ENCODE measurements at places on chromosomes 2 and 18.

DNA sequence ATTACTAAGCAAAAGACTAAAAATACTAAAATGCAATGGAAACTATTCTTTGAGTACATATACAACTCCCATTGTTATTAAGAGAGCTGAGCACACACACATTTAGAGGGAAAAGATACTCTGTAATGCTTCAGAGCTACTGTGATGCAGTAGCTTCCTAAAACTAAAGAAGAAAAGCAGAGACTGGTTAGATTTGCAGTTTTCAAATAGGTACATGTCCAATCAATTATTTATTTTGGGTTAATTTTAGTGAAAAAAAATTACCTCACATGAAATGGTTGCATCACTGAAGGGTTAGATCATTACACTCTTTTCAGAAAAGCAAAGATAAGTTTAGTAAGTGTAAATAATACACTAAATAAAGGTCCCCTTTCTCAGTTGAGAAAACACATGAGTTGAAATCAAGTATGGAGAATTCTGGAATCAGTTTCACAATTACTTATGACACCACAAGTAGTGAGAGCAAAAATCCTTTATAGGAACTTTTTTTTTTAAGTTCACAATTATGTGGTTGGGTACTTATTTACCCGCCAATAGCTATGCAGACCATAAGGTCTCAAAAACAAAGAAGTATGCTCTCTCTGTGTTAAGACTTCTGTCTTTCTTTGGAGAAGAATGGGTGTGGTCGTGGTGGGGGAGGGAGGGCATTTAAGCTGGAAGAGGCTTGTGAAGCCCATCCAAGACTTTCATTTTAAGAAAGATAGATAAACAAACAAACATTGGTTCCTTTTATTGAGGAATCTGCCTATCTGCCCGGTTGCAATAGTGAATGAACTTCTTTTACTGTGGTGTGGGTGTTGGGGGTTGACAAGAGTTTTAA lies 25.3 kb upstream of the SERTAD2 start:
- DNase-seq = no peak

GRCh38 chr18:27585602-27586173 lies 400.6 kb upstream of the CHST9 start:
- DNase-seq = no peak

GRCh38 chr18:47868744-47869143 lies 61.7 kb downstream of the SMAD2 start:
- DNase-seq = no peak

- no peak for DNase-seq
Measured at GRCh38 chr2:53880756-53881155, 21.0 kb upstream of the GPR75 start.

GRCh38 chr2:120319686-120320317 lies 26.1 kb upstream of the INHBB start:
- DNase-seq = no peak

DNA sequence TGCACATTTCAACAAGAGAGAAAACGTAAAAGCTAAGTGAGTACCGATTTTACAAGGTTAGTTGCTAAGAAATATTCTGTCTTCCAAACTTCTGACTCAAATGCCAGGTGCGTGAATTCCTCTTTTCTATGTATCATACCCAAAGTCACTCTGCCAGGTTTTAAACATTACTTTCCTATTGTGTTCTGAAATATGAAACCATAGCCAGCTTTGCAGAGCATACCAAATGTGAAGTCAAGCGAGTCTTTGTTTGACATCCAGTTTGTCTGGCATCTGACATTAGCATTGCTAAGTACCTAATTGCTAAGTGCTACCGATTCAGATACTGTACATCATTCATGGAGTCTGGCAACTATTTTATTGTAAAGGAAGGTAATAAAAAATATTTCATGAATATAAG lies 321.9 kb upstream of the GALNT5 start:
- peak; percentile 71 for DNase-seq

DNA sequence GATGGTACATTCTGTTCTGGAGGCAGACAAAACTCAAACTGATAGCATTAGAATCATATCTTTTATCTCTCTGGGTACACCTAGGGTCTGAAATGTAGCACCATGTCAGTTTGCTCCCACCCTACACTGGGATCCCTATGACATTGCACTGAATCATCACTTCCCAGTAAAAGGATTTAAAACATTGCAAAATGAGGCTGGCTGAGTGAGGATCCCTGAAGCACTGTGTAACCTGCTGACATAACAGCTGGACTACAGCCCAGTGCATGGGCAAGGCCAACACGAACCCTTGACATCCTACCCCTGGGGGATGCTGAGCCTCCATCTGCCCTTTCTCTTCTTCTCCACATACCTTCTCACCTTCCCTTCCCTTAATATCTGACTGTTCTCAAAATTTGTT lies 253.2 kb downstream of the TTC32 start:
- no peak for DNase-seq

DNA sequence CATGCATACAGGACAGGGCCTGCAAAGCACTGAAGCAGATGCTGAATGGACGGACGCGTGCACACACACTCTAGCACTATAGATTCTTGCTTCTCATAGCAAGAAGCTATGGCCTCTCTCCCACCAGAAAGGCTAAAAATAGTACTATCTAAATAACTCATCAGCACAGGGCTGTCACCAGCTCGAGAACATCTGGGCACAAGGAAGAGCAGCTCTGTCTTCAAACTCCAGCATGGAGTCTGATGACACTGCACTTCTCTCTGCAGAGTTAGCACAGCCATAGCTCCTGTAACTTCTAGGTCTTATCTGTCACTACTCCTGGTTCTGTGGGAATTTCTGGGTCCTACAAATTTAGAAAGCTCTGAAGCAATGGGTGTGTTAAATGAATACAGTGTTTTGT lies 123.5 kb downstream of the MYO5B start:
- no peak for DNase-seq

DNA sequence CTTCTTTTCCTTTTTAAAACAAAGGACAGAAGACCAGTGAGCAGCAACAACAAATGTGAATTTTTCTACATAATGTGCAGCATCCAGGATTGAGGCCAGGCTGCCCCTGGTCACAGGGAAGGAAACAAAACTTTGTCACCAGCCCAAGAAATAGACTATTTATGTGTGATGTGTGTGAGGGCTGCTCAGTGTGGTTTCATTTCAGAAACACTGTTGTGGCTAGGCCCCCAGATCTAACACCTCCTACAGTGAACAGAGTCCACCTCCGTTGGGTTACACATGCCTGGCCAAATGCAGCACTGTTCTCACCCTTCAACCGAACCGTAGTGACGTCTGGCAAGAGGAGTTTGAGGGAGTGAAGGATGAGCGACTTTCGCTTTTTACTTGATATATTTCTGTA lies 146.3 kb upstream of the RIOK3 start:
- DNase-seq = no peak

- no peak for DNase-seq
Measured at GRCh38 chr18:6537475-6537874, 122.8 kb upstream of the L3MBTL4 start.

DNA sequence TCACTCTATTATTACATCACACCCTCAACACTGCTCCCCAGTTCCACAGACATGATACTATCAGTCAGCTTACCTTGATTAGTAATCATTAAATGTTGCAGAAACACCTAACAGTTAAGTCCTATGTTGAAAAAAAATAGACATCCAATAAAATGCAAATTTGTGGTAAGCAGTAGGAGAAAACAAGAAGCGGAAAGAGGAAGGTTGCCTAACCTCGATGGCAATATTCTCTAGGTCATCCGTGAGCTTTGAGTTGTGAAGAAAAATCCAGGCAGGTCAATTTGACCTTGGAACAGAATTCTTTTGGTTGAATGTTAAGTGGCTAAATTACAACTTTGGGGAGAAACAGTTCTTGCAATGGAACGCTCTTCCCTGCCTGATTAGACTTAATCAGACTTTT lies 264.4 kb downstream of the AFF3 start:
- no peak for DNase-seq

DNA sequence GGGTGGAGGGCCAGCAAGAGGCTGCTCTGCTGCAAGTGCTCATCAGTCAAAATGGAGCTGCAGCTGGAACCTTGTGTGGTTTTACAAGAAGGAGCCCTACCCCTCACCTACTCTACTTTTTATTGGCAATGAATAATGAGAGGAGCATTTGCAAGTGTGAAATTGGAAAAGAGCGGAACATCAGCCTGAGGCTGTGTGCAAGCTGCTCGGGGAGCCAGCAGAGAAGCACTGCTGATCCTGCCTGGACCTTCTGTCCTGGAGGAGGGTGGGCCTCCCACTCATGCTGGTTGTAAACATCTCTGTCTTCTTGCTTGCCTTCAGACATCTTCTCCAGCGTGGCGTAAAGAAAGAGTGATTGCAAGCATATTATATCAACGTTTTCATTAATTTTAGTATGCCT lies 256.2 kb downstream of the DLGAP1 start:
- no peak for DNase-seq

DNA sequence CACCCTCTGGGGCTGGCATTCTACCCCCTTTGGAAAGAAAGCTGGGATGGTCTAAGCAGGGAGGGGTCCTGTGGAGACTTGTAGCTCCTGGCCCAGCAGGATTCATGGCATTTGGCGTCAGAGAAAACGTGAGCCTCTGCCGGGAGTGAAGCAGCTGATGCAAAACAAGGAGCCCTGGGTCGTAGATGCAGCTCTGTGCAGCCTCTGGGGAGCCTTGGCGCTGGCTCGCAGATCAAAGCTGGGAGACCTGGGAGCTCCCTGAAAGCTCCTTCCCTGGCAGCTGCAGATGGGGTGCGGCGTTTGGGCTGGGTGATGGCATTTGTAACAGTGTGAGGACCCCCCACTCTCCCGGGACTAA lies 148.3 kb downstream of the KLHL29 start:
- no peak for DNase-seq

- no peak for DNase-seq
Measured at GRCh38 chr2:43197588-43197896, 28.9 kb downstream of the ZFP36L2 start.

- no peak for DNase-seq
Measured at GRCh38 chr2:146506851-146507250, 1338.0 kb upstream of the ACVR2A start.

- DNase-seq = no peak
Measured at GRCh38 chr2:149627111-149627801, 39.7 kb upstream of the MMADHC start.

DNA sequence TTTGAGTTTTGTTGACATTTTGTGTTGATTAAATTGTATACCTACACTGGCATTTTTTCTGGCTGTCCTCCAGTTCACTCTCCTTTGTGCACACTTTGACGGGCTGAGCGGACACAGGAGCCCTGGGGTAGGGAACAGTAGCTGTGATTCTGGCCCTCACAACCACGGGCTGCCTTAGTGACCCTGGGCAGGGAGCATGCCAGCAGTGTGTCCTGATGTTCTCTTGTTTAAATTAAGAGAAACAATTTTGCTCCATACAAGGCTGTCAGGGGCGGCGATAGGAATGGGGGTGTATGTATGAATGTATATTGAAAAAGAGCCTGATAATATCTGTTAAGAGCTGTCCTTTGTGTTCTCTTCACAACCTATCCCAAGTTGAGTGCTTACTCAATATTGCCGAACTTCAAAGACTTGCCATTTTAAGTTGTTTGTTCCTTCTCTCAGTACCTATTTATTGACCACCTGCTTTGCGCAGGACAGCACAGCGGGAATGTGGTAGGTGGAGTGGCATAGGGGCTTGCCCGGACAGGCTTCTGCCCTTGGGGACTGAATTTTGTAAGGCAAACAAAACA lies 103.7 kb upstream of the EML6 start:
- no peak for DNase-seq

DNA sequence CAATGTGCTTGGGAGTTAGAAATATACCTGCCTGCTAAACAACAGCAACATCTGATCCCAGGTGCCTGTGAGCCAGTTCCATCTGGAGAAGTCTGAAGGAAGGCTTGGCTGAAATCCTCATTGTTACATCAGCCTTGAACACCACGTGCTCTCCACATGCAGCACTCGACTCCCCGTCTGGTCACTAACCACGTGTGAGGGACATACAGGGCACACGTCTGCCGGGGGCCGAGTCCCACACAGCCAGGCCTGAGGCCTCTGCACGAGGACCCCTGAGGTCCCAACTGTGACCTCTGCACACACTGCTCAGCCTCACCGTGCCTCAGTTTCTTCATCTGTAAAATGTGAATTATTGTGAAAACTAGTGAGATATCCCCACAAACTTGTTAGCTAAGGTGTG lies 236.5 kb upstream of the SALL3 start:
- DNase-seq = no peak

GRCh38 chr2:103921161-103921560 lies 932.8 kb upstream of the POU3F3 start:
- DNase-seq = no peak

GRCh38 chr2:224524657-224525056 lies 60.5 kb downstream of the CUL3 start:
- DNase-seq = no peak

GRCh38 chr2:16658076-16658739 lies 7.4 kb downstream of the CYRIA start:
- DNase-seq = no peak

GRCh38 chr2:170739048-170739447 lies 23.9 kb downstream of the SP5 start:
- peak; percentile 90 for DNase-seq

- DNase-seq = peak; percentile 31
Measured at GRCh38 chr2:67581751-67582150, 184.6 kb downstream of the ETAA1 start.

- no peak for DNase-seq
Measured at GRCh38 chr2:9231291-9232165, 24.9 kb downstream of the ASAP2 start.

GRCh38 chr2:126676221-126677175 lies 20.5 kb downstream of the GYPC start:
- DNase-seq = no peak

- no peak for DNase-seq
Measured at GRCh38 chr2:37637985-37638384, 33.5 kb downstream of the CDC42EP3 start.

GRCh38 chr2:240642806-240643092 lies 17.5 kb downstream of the GPR35 start:
- DNase-seq = no peak

DNA sequence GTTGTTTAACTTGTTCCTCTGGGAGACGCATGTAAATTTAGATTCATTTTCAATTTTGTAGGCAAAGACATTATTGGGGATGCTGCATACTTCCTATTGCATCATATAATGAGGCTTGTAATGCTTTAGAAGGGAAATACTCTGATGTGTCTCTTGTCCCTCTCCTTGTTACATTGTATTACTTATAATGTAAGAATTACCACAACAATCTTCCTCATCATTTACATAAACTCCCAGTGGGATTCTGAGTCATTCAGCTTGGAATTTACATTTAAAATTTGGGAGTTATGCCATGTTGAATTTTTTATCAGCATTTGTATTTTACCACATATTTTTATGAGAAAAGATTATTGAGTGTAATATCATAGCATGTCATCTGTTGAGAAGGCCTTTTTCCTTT lies 963.4 kb upstream of the NRXN1 start:
- no peak for DNase-seq

DNA sequence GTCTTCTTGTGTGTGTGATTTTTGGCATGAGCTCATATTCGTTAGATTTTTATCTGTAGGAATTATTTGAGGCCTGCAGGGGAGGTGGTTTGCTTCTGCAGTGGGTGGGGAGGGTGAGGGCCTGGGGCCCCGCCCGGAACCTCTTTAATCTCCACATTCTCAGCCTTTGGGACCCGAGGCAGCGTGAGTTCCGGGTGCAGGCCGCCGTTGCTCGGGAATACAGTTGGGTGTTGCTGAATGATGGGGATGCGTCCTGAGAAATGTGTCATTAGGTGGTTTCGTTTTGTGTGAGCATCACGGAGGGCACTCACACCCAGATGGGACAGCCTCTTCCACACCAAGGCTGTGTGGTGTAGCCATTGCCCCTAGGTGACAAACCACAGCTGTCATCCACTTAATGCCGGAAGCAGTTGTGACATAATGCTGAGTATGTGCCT lies 13.7 kb upstream of the GAL3ST2 start:
- no peak for DNase-seq

Data from ACHN (cell line).